ENCODE measurements at places on chromosomes 16 and 17.

- DNase-seq = no peak
Observed at GRCh38 chr17:4179071-4179470, 36.1 kb downstream of the CYB5D2 start.

DNA sequence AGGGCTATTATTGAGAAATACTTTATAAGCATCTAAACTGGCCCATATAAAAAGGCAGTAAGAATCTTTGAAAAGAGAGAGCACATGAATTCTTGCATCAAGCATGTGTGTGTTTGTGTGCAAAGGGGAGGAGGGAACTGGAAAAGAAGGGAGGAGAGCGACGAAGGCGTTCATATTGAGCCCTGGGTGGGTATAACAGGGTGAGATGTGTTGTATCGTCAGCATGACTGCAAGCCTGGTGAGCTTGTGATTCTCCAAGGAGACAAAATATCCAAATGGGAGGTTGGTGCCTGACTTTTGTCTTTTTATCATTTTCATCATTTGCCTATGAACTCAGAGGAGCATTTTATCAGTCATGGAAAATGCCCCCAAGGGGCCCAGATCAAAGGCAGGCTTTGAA, 70.8 kb upstream of the PMFBP1 start:
- DNase-seq = no peak

DNA sequence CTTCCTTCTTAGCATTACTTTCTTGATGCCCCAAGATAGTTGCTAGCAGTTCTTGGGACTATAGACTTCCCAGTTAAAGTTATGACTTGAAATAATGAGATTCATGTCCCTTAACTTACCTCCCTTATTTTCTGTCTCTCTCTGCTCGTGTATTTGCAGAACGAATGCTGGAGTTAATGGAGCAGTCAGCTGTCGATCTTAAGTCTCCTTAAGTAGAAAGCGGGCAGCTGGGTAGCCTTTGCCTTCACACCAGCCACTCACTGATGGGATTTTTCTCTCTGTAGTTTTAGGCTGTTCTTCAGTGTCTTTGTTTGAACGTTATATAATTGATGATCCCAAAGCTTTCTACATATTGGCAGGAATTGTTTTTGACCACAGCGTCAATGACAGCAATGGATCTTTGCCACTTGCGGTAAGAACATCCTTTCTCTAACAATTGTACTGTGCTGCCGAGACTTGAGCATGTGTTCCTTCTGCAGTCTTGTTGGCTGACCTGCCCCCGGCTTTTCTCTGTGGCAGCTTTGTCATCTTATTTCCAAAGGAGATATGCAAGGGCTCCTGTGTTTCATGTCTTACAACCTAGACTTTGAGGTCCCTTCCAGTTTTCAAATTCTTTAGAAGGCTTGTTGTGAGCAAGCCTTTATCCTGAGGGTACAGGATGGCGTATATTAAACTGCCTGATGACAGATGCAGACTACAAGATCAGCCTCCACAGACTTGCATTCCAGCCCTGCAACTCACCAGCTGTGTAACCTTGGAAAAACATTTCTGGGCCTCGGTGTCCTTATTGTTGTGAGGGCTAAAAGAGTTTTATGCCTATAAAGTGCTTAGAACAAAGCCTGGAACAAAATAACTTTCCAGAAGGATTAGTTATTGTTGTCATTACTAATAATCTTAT, 25.1 kb upstream of the ABCA3 start:
- DNase-seq = no peak

DNA sequence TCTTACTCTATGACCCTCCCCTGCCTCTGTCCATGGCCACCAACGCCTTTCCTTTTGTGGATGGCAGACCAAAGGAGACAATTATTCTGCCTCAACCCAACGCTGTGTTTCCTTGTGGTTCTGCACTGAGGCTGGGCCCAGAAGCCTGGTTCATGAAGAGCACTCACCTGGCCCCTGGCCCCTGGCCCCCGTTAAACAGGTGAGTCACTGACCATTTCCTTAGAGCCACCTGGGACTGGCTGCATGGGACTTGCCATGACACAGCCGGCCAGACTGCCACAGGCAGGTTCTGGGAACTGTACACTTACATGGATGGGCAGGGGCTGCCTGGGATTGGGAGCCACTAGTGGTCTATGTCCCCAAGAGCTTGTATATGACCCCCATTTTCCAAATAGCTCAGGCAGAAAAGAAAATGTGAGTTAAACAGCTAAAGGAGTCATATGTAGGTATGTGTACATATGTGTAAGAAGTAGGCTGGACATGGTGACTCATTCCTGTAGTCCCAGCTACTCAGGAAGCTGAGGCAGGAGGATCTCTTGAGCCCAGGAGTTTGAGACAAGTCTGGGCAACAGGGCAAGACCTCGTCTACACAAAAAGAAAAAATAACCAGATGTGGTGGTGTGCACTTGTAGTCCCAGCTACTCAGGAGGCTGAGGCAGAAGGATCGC, 181.9 kb upstream of the CACNG5 start:
- no peak for DNase-seq
